ENCODE measurements at places on chromosomes 4 and X.

- peak; percentile 0 for DNase-seq
Measured at GRCh38 chr4:107283587-107284559, 247.8 kb upstream of the DKK2 start.

GRCh38 chrX:12137951-12138360 is 317 bp upstream of the FRMPD4 start:
- no peak for DNase-seq

DNA sequence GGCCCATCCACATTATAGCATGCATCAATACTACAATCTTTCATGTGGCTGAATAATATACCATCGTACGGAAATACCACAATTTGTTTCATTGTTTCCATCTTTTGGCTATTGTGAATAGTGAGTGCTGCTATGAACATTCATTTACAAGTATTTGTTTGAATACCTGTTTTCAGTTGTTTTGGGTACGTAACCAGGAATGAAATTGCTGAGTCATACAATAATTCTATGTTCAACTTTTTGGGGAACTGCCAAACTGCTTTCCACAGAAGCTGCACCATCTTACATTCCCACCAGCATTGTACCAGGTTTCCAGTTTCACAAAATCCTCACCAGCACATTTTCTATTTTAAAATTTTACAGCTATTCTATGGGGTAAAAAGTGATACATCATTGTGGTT is 28.5 kb upstream of the MANBA start:
- DNase-seq, result no peak

GRCh38 chr4:112279882-112280315 is 5.8 kb downstream of the TIFA start:
- DNase-seq, result no peak

DNA sequence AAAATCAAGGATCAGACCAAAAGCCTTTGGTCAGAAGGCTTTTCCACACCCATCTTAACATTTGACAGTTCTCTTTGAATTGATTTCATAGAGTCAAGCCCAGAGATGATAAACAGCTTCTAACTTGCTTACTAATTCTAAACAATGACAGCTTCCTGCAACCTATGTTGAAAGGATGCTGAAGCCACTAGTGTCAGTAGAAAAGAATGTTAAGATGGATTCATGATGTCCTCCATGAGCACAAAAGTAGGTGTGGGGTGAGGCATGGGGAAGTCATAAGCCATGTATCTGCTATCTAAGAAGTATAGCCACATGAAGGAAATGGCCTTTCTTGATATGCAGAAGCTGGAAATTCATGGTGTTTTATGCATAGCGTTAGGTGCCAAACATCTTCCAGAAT is 269.3 kb downstream of the DHX15 start:
- DNase-seq, result peak; percentile 13

DNA sequence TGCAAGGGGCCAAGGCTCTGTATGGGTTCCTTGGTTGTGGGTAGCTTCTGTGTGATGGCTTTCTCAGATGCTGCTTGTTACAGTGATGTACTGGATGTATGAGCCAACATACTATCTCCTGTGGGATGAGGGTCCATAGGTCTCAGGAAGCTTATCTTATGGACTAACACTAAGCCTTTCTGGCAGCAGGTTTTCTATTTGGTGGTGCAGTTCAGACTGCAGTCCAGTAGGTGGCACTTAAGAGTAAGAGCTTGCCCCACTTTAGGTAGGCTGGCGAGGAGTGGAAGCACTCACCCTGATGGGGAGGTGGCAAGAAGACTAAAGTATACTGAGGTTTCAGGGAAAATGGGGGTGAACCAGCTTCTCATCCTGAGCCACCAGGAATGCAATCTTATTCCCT is 306.7 kb upstream of the MAOA start:
- DNase-seq, result peak; percentile 24

- DNase-seq, result no peak
Measured at GRCh38 chrX:10620121-10620699, at the start of gene MID1. TSS of gene MID1 (minus strand) at chrX:10620585. CDS start at chrX:10567547, 53,038 bp downstream.

GRCh38 chrX:72306851-72307645 is 1.3 kb upstream of the CITED1 start:
- DNase-seq, result peak; percentile 31

- no peak for DNase-seq
Measured at GRCh38 chr4:75180790-75181776, 248.2 kb downstream of the PARM1 start.

DNA sequence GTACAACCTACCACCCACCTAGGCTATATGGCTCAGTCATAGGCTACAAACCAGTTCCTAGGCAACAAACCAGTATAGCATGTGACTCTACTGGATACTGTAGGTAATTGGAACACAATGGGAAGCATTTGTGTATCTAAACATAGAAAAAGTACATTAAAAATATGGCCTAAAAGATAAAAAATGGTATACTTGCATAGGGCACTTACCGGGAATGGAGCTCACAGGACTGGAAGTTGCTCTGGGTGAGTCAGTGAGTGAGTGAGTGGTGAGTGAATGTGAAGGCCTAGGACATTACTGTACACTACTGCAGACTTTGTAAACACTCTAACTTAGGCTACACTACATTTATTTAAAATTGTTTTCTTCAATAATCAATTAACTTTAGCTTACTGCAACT is 139.2 kb upstream of the RBPJ start:
- DNase-seq, result no peak

DNA sequence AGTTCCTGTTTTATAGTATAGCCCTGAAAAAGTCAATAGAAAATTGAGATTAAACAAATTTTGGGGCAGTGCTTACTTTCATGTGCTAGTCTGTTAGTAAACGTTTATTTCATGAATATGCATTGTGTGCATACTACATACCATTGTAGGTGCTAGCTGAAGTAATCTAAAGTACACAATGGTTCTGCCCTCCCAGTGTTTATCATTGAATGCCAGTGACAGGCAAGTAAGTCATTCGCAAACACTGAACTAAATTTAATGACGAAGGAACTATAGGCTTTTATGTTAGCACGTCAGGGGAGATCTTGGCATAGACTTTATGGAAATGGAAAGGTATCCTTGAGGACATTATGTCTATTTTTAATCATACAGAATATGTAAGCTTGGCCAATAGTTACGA is 426.9 kb upstream of the EPHA5 start:
- no peak for DNase-seq

- no peak for DNase-seq
Measured at GRCh38 chrX:34716302-34716701, 59.2 kb upstream of the TMEM47 start.

- peak; percentile 37 for DNase-seq
Measured at GRCh38 chr4:105060628-105061027, 86.0 kb upstream of the TET2 start.

Data from kidney capillary endothelial cell (primary cell).